ENCODE measurements at places on chromosomes 12 and 14.

DNA sequence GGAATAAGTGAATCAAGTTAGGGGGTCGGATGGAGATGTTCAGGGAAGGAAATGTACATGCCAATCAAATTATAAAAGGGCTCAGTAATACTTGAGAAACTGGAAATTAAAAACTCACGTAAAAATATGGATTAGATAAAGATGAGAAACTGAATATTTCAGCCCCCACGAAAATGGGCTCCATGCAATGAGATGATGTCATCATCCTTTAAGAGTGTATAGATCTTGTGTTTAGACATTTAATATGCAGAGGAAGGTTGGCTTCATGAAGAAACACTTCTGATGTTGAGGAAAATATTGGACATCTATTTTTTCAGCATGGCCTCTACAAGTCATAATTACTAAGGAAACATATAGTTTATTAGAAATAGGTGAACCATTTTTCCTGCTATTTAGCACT lies 9.5 kb downstream of the TBC1D30 start:
- no peak for DNase-seq

DNA sequence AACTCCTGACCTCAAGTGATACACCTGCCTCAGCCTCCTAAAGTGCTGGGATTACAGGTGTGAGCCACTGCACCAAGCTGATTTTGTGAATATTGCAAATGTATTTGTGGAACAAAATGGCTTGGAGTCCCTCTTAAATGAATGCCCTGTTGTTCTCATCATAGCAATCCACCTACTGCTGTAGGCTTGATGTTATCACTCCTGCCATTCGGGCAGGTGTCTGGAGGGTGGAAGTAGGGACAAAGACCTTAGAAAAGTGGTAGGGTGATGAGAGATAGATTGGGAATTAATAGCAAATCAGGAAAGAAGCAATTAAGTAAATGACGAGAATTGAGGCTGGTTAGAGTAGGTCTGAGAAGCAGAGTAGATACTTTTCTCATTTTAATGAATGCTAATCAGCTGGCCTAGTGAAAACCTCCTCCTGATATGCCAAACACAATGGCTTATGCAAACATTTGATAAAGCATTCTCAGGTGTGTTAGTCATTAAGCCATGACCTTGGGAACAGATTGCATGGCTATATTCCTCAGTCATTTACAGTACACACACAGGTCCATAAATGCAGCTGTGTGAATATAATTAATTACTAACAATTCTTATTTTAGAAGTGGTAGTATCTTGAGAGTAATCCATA lies 60.5 kb upstream of the USP44 start:
- peak; percentile 88 for DNase-seq

GRCh38 chr12:10196210-10196609 lies 16.5 kb upstream of the GABARAPL1 start:
- DNase-seq: no peak

DNA sequence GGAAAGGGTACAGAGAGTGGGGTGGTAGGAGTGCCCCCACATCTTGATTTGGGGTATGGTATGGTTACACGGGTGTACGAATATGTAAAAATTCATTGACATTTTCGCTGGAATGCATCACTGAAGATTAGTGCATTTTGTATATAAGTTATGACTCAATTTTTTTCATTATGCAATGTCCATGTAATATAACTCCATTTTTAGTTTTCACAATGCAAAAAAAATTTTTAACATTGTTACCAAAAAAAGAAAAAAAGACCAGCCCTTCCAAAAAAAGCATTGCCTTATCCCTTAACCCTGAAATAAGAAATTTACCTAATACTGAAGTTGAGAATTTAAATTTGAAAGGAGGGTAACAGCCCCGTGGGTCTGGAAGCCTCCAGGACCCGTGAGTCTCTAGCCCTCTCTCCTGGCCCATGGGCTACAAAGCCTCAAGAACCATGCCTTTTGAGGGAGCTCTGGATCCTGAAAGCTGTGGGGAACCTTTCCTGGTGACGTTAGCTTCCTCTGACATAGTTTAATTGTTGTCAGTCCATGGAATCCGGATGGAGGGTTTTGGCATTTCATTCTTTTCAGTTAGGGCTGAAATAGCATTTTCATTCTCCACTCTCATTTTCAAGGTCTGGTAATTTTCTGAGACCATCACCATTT lies 55.6 kb upstream of the ACTN1 start:
- DNase-seq: no peak

DNA sequence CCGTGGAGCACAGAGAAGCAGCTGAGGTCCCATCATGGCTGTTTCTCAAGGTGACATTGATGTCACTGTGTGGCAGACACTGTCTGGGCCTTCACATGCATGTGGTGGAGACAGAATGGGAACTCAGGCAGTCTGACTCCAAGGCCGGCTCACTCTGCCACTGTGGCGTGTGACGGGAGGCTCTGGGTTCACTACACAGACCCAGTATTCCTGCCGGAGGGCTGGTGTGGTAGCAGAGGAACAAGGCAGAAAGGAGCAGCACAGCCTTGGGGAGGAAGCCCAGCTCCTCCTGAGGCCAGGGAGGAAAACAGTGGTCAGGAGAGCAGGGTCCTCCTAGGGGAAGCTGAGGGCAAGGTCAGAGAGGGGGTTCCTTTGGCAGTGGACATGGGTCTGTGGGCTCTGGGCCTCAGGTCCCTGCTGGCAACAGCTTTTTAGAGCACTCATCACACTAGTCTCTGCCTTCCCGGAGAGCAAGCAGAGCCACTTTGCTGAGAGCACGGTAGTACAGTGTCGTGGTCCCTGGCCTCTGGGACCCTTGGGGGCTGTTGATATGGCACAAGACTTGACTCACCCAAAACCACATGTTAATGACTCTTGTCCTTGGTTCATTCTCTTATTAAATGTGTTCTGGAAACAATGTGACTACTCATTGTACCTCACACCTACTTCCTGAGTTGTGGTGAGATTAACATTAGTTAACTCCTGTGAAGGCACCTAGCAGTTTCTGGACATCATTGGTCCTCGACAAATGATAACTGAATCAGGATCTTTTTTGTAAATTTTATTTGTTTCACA lies 21.3 kb downstream of the DCAF4 start:
- no peak for DNase-seq

DNA sequence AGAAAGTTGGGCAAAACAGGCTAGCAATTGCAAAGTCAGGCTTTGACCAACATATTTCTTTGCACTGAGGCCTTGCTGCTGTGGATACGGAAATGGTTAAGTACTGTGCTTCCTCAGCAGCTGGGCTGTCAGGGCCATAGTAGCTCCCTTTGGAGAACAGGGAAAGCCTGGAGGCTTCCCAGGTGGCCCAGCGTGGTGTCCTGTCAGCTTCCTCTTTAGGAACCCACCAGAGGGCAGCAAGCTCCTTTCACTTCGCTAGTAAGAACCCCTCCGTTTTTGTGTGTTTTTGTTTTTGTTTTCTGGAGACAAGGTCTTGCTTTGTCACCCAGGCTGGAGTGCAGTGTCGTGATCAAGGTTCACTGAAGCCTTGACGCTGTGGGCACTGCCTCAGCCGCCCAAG lies 1.7 kb upstream of the CFAP251 start:
- DNase-seq: no peak

- DNase-seq: no peak
Observed at GRCh38 chr12:20140751-20141150, 227.6 kb upstream of the PDE3A start.

DNA sequence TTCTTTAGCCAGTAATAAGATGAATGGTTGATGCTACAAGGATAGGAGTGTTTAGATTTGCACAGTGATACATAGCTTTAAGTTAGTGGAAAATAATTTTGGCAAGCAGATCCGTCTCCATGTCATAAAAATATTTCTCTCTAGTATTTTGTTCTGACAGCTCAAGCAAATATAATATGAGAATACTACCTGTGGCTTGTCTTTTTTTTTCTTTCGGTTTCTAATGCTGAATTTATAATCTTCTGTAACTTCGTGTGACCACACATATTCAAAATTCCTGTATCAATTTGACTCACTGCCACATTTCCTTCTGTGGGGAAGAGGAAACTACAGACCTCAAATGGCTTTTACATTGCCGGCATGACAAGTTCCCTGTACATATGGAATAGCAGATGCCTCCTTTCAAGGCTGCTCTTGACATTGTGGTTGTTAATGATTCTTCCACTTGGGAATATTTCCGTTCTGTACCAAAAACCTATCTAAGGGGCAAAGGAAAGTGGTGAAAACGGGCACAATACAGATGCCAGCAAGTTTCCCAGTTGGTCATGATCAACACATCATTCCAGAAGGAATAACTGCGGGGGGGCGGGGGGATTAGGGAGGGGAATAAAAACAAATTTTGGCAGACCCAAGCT lies 103.6 kb upstream of the CCDC91 start:
- no peak for DNase-seq

DNA sequence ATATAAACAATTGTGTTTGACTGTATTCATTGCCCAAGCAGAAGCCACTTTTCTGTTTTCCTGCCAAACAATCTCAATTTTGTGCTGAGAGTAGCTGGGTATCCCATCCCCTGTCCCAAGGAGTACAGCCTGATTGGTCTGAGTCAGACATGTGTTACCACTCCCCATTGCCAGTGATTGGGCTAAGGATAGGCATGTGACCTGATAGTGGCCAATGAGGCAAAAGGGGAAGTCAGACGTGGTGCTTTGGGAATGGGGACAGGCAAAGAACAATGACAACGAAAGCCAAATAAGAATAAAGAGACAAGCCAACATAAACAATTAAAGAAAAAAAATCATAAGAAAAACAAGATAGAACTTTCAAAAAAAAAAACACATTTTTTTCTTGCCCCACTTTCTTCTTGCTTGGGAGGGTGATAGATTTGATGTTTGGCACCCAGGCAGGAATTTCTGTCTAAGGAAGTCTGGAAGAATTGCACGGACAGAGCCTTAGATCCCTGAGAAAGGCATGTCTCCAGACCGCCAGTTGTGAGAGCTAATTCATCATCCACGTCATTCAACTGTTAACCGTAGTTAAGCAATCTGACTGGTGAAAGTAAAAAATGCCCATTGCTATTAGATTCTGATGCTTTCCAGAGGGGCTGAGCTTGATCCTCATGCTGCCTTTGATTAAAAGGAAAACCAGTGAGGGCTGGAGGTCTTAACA lies 626.6 kb upstream of the TMEM132C start:
- no peak for DNase-seq

GRCh38 chr12:81699551-81699950 lies 59.6 kb downstream of the PPFIA2 start:
- no peak for DNase-seq

GRCh38 chr12:125185740-125186470 lies 120.7 kb downstream of the AACS start:
- peak; percentile 53 for DNase-seq

- no peak for DNase-seq
Observed at GRCh38 chr12:32091696-32092095, 15.0 kb upstream of the BICD1 start.

GRCh38 chr12:53939141-53940108 lies 794 bp downstream of the HOXC13 start:
- no peak for DNase-seq

GRCh38 chr12:94141892-94142291 lies 6.5 kb upstream of the PLXNC1 start:
- DNase-seq: no peak

- DNase-seq: no peak
Observed at GRCh38 chr14:24315243-24315806, 4.0 kb downstream of the LTB4R start.

DNA sequence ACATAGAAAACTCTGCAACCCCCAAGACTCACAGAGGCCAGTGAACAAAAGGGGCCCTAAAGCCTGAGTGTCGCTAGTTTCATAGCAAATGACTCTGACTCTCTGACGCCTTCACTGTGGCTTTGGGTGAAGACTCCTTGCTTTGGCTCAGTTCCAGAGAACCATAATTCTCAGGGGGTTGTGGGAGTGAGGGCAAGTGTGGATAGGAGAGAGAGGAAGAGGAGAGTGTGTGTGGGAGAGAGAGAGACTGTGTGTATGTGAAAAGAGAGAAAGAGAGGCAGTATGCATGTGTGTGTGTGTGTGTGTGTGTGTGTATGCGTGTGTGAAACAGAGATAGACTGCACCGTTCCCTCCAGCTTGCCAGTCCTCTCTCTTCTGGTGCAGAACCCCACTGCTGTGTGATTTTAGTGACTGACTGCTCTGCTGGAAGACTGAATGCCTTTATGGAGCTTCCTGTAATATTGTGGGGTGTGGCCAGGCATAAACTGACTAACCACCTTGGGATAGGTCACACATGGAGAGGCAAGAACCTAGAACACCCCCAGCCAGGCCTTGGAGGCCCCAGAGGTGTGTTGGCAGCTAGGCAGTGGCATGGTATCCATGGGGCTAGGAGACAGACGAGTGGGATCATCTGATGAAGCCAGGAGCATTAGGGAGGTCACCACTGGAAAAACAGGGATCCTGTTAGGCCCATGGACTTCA lies 45.9 kb upstream of the STXBP6 start:
- no peak for DNase-seq

DNA sequence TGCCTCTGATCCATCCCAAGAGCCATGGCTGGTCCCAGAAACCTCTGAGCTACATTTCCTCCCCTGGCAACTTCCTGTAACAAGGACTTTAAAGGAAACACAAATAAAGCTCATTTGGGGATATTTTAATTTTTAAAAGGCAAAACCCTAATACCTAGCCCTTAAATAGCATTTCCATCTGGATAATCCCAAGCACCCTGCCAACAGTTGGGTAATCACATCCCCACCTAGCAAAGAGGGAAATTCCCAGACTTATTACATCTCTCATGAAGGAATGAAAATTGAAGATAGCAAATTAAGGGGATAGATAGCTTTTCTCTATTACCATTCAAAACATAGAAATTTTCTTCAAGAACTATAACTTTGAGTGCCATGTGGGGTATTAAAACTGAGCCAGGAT lies 213.7 kb upstream of the BMP4 start:
- DNase-seq: no peak

- no peak for DNase-seq
Observed at GRCh38 chr12:1536817-1537216, 57.6 kb downstream of the FBXL14 start.

DNA sequence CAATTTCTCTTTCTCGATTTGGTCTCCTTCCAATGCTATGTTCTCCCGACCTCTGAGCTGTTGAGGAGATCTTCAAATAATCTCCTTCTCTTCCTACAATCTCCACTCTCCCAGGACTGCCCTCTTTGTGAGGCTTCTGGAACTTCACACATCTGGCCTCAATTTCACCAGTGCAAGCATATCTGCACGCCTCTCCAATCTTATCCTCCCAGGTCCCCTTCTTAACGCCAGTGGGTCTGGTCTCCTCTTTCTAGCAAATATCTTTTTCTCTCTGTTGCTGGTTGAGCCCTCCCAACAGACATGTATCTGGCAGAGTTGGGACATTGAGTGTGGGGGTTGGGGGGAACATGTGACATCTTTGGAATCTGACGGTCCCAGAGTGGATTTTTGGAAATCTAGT lies 17.9 kb downstream of the RTL1 start:
- DNase-seq: no peak

- DNase-seq: no peak
Observed at GRCh38 chr12:31300783-31301182, 25.2 kb downstream of the SINHCAF start.

DNA sequence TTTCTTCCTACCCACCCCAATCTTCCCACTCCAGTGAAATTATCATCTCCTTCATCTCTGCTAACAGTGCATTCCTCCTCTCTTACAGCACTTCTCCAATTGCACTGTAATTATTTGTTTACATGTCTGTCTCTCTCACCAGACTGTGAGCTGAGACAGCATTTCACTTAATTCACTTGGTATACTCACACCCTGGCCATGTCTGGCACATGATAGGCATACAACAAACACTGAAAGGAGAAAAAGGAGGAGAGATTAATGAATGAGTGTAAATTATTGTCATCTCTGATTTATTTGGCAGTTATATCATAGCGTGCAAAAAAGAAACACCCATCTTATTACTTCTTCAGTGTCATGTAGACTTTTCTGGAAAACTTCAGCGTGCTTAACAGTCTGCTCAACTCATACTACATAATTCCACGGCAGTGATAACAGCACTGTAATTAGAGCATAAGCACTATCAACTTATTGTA lies 452.3 kb downstream of the ADAMTS20 start:
- DNase-seq: peak; percentile 1

All from NCI-H1105 (cell line).